ENCODE measurements at places on chromosomes 3 and 15.

DNA sequence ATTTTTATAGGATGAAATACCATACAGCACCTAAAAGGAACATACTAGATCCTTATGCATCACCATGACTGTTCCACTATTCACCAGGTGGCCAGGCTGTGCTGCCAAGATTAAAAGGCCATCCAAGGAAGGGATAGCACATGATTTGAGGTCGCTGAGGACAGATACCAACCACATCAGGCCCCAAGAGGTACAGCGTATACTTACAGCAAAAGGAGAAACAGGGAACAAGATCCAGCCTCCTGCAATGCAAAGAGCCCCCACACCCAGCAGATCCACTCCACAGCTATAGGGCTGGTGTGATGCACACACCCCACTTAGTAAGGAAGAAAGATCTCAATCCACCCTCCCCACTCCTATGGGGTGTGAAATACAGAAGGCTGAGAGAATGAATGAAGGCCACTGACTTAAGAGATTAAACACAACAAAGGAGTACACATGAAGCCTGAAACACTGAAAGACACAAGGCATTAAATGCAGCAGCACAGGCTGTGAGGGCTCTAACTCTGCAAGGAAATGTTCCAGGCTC is 32.0 kb upstream of the ZNF445 start:
- no peak for DNase-seq

DNA sequence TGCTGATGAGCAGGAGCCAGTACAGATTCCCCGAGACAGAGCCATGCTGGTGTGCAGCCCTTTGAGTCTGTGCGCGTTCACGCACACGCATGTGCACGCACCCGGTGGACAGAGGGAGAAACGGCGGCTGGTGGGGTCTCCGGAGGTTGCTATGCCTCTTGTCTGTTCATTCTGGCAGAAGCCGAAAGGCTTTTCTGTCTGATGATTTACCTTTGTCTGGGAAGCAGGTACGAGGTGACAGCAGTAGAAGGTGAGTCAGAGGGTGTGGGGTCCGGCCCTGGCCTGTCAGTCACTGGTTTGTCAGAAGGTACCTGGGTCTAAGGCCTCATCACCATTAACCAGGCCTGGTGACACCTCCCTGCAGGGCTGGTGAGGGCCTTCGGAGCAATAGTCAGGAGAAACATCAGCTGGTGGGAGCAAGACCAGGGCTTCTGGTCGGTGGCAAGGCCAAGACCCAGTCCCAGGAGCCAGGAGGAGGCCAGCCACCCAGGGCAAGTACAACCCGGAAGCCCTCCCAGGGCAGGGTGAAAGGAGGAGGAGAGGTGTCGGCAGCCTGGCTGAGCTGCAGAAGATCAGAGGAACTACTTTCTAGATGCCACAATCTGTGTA is 7.5 kb downstream of the PCSK6 start:
- no peak for DNase-seq

- DNase-seq, result no peak
Measured at GRCh38 chr3:133756716-133757694, 10.8 kb downstream of the TF start.

DNA sequence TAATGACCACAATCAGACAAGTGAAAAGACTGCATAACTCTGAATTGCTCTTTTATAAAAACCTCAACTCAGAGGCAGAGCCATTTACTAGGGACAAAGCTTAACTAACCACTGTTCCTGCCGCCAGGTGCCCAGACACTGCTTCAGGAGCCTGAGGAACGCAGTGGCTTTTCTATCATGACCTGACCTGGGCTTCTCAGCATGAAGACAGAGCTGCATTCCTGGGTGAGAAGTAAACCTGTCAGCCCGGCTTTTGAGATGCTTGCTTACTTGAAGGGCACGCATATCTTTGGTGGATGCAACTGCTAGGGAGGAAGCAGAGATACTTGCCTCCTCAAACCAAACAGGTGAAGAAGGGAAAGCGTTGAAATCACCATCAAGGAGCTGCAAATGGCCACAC is 7.9 kb downstream of the LRRC31 start:
- DNase-seq, result no peak

GRCh38 chr3:98573181-98573728 is 20.2 kb downstream of the CPOX start:
- DNase-seq, result peak; percentile 22

DNA sequence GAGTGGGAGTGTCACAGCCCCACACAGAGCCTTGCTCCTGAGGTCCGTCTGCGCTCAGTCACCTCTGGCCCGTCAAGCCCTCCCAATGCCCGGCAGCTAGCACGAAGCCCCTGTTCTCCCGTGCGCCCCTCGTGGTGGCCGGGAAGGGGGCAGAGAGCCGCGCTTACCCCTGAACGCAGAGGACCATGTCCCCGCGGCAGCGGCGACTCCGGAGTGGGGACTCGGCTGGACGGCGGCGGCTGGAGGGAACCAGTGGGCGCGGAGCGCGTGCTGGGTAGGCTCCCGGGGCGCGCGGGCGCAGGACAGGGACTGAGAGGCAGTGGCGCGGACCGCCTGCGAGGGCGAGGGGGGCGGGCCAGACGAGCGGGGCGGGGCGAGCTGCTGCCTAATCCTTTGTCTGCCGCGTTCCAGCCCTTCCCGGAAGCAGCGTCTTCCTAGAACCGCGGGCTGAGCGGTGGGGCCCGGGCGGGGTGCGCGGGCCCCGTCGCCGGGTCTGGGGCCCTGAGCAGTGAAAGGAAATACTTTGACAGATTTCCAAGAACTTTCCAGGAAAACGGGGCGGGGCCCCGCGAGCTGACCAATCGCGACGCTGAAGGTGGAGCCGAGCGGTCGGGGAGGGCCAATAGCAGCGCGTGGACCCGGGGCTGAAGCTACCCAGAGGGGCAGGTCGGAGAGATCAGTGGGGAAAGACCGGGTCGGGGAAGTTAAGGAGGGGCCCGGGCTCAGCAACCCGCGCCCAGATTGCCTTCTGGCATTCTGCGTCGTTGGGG is at the start of gene CISH:
Gene CISH (minus strand): TSS at position 311 of the 770 bp plus-strand sequence. CDS start 124 bp downstream, at position 187.
- peak; percentile 92 for DNase-seq

- DNase-seq, result peak; percentile 34
Measured at GRCh38 chr15:39613271-39613670, 32.4 kb downstream of the THBS1 start.

Data from HCEC 1CT (cell line).